ENCODE measurements at places on chromosomes 6 and 20.

GRCh38 chr20:7463290-7463689 lies 477.0 kb downstream of the HAO1 start:
- DNase-seq, result no peak

DNA sequence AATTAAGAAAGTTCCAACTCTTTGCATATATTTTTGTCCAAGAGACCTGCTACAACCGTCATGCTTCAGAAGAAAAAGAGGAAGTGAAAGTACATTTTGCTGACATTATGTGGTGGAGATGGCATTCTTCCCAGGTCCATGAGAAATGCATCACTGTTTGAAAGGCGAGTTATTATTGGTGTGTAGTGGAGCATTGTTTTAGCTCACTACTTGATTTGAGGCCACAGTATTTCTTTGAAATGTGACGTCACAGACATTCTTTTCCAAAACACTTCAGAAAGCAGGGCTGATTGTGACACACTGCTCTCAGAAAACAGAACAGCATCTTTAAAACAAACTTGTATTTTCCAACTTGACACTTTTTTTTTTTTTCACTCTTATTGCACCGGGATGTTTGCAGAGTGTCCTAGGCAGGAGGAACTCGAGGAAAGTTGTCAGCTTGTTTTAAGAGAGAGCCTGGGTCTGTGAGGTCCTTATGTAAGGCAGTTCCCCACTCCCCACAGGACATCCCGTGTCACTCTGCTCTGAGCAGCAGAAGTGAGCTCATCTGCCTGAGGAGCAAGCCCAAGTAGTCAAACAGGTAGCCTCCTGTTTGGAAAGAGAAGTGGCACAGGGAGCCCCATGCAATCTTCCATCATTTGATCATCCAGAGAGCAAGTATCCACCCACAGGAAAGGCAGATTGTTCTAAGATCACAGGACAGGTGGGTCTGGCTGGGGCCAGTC lies 1.1 kb downstream of the SPTLC3 start:
- no peak for DNase-seq

DNA sequence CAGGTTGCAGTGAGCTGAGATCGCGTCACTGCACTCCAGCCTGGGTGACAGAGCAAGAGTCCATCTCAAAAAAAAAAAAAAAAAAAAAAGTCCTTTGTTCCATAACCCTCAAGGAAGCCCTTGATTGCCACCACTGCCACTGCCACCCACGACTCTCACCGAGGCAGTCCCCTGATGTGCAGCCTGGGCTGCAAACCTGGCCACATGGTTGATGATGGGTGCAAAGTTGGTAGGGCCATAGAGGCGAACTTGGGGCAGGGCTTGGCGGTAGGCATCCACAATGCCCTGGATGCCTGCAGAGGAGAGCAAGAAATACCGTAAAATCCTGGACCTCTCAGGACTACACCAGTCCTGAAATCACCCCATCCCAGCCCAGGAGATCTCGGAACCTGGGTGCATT lies 11.5 kb downstream of the SPAG4 start:
- DNase-seq, result no peak

- DNase-seq, result no peak
Observed at GRCh38 chr6:15363523-15364400, 117.9 kb downstream of the JARID2 start.

- no peak for DNase-seq
Observed at GRCh38 chr6:158751921-158752320, 67.2 kb downstream of the EZR start.

GRCh38 chr6:27213544-27214125 lies 33.9 kb upstream of the PRSS16 start:
- peak; percentile 34 for DNase-seq

DNA sequence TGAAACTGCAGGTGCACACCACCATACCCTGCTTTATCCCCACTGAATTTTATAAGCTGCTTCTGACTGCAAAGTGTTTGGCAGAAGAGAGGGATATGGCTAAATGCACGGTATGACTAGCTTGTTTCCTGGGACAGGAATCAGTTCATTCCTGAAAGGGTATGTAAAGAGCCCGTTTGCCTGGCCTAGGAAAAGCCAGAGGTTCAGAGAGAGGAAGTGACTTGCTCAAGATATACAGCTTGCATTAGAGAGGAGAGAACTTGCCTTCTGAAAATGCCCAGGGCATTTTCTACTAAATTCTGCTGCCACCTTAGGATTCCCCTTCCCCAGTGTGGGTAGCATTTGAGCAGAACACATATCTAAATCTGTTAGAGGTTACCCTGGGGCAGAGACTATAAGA lies 683 bp upstream of the GCNT2 start:
- DNase-seq, result no peak

GRCh38 chr20:24423390-24424313 lies 45.8 kb upstream of the SYNDIG1 start:
- DNase-seq, result no peak

GRCh38 chr6:136609873-136610706 lies 59.9 kb upstream of the MAP7 start:
- DNase-seq, result no peak

GRCh38 chr20:58721951-58722778 lies 29.6 kb downstream of the NPEPL1 start:
- DNase-seq, result no peak

- no peak for DNase-seq
Observed at GRCh38 chr20:52150440-52151258, 40.9 kb downstream of the ZFP64 start.

Data from activated CD8-positive, alpha-beta memory T cell treated with anti-CD3 and anti-CD28 coated beads for 48 hours (primary cell).